ENCODE measurements at places on chromosomes 5 and 9.
A peak's percentile ranks its signal among the peaks of the same experiment; 100 is the strongest.

DNA sequence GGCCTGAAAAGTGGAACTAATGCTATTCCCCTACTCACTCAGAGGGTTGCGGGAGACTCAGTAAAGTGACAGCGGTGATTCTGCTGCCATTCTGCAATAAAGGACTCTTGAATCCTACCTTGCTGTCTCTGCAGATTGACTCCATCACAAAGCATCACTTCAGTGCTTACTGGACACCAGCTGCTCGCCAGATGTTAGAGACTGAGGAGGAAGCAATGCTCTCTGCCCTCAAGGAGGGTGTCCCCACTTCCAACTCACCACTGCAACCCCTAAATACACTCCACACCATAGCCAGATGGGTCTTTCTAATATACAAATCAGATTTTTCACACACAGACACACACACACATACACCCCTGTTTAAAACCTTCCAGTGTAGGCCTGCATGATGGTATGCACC, 21.4 kb downstream of the TTLL11 start:
- DNase-seq = no peak

DNA sequence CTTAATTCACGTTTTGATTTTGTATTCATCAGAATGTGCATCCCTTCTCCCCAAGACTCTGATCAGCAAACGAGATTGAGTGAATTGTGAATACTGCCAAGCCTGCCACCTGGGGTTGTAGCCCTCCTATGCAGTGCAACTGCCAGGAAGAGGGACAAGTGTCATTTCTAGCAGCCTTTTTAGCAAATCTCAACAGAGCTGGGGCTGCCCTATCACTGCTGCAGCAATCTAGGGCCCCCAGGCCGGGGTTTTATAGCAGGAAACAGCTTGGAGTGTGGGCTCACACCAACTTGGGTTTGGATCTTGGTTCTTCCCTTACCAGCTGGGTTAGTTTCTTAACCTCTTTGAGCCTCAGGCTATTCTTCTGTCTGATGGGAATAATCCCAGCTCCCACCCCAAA, 4.0 kb downstream of the CSF1R start:
- DNase-seq = no peak

- DNase-seq = peak; percentile 64
Observed at GRCh38 chr9:136643596-136644342, 18.9 kb upstream of the EGFL7 start.

DNA sequence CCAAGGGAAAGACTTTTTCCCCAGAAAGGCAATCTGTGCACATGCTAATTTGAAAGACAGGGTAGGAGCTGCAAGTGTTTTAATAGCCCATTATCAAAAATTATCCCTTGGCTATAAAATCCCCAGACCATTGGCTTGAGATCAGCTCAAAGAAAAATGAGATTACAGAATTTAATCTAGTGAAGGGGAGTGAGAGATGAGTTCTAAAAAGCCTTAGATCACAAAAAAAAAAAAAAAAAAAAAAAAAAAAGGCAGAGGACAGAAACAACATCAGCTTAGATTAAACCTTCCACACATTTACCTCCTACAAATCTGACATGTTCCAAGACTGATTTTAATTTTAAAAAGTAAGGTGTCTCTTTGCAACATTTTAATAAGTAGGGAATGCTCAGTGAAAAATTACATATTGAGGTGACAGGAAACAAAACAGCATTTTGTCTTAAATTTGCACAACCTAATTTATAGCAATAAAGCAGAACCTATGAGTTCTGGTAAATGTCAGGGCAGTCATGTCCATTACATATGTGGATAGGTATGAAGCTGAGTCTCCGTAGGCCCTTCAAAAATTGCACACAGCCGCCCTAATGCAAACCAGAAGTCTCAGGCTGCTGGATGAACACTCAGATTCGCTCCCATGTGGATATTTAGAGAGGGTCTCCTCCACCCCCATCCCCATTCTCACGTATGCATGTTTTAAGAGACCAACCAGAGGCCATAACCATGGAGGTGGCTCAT, 43.4 kb downstream of the NFIB start:
- DNase-seq = no peak

DNA sequence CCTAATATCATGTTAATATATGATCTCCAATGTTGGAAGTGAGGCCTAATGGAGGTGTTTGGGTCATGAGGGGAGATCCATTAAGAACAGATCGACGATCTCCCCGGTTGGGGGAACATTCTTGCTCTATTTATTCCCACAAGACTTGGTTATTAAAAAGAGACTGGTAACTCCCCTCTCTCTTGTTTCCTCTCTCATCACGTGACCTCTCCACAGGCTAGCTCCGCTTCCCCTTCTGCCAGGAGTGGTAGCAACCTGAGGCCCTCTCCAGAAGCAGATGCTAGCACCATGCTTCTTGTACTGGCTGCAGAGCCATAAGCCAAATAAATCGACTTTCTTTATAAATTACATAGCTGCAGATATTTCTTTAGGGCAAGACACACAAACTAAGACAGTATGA, 794.4 kb downstream of the MTRR start:
- DNase-seq = no peak

DNA sequence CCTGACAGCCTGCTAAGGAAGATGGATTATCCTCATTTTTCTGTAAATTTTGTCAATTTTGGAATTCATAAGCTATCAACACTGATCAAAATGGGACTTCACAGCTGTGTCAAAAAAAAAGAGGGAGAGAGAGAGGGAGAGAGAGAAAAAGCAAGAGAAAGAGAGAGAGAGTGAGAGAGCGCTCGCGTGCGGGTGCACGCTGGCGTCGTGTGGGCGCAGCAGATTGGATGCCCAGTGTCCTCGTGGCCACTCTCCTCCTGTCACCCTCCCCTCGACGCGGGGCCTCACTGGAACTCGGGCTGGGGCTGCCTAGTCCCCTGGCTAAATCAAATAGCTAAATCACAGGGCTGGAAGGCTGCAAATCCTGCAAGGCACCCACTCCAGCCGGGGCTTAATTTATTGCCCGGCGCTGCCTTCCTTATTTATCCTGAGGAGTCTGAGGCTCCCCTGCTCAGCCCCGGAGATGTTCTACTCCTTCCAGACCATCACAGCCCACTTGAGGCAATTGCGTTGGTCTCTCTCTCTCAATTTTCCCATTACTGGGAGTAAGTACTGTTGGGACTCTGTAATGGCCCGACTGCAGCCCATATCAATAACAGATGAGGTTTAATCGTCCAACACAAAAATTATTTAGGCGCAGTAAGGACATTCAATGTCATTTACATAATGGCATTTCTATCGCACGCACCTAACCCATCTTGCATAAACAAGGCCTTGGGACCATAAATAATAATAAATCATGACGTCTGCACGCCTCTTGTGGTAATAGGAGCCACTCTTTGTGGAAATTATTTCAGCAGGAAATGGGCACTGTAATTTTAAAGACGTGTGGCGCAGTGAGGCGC, 94.2 kb downstream of the PAX5 start:
- DNase-seq = no peak

DNA sequence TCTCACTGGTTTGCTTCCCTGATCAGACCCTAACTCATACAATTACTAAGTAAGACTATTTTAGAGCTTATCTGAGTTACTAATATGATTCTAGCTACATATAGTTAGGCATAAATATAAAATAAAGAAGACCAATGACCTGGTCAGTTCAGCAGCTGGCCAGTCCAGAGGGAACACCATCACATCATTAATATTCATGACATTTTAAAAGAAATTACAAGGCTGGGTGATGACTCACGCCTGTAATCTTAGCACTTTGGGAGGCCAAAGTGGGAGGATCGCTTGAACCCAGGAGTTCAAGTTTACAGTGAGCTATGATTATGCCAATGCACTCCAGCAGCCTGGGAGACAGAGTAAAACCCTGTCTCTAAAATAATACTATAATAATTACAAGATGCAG, 37.0 kb upstream of the CDC42SE2 start:
- DNase-seq = no peak

GRCh38 chr5:172600571-172600970, 40.5 kb upstream of the NEURL1B start:
- no peak for DNase-seq

DNA sequence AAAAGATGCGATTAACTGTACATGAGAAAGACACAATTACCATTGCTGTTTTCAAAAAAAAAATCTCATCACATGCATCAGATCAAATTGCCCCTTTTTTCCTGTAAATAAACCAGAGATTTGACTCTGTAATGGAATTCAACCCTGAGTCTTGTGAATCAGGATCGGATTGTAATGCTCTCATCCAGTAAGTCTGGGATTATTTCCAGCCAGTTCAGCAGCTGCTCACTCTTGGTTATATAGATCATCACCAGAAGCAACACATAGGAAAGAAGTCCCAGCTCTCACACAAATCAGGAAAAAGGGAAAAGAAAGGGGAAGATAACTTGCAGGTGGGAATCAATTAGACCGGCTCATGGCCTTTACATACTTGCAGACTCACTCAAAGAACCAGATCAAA, 97.8 kb upstream of the SPOCK1 start:
- DNase-seq = no peak

GRCh38 chr5:150783422-150783928, 4.9 kb downstream of the SMIM3 start:
- peak; percentile 74 for DNase-seq

Data from suppressor macrophage (primary cell).